ENCODE measurements at places on chromosomes 4 and X. TPM values are rescaled to one million over a fixed set of nuclear protein-coding genes. Genes with fewer than 3 reads are reported as not detected.

MAPK10 gene
- total RNA-seq = 9.3 TPM

RHOXF1 gene
- not detected for total RNA-seq

EOLA2 gene
- 22.8 TPM for total RNA-seq

LAMP2 gene
- total RNA-seq = 60.1 TPM

PCYT1B gene
- 0.21 TPM for total RNA-seq

SASH3 gene
- total RNA-seq = 31.0 TPM

ADAM29 gene
- total RNA-seq = not detected

DNA sequence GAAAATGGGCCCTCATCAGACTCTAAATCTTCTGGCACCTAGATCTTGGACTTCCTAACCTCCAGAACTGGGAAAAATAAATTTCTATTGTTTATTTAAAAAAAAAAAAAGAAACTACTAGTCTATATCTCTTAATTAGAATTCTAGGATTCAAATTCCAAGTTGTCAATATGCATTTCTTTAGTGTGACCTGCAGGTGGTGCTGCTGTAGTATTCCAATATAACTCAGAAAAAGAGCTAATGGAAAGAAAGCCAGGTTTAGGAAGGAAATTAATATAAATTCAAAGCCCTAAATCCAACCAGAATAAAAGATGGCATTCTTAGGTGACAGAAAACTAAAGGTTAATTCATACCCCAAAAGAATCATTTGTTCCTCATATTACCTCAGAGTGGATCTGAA is 80.0 kb upstream of the NALF2 start:
- no peak overlapping the region for H3K27ac ChIP-seq
- H3K4me3 ChIP-seq = no peak overlapping the region
- no peak for DNase-seq
- no peaks in the 10 kb centered on the region for H3K27me3 ChIP-seq

DNA sequence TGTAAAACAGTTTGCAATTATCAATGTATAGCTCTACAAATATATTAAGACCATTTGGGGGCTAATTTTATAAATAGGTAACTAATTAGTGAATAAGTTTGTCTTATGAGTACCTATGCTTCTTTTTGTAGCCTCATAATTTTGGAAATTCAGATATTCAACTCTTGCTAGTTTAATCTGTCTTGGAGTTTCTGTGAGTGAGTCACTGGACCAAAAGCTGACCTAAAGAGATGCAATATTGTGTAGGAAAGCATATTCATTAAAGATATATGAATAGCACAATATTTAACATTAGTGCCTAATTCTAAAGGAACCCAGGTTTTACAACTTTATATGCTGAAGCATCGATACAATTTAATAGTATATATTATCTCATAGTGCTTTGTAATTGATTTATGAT is 161.3 kb upstream of the PCDH18 start:
- no peaks in the 10 kb centered on the region for H3K4me1 ChIP-seq
- H3K36me3 ChIP-seq = no peaks in the 10 kb centered on the region
- H3K27me3 ChIP-seq = no peaks in the 10 kb centered on the region
- DNase-seq = no peak
- no peak overlapping the region for H3K4me3 ChIP-seq
- peak overlapping the region; percentile 52 for H3K27ac ChIP-seq

DNA sequence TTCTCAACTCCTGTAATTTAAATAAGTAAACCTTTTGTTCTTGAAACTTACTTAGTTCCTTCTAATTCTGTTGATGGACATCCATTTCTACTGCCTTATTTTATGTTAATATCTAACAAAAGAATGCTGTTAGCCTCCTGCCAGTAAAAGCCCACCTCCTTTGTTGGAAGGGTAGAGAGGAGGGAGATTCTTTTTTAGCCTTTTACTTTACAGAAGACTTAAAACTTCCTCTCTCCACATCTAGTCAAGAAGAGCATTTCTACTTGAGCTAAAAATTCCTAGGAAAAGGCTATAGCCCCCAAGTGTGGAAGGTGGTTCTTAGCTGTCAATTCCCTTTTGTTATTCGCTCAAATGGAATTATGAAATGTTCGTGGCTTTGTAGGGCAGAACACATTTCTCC is 118.7 kb downstream of the ZIC3 start:
- no peaks in the 10 kb centered on the region for H3K27me3 ChIP-seq
- H3K4me3 ChIP-seq = no peak overlapping the region
- H3K27ac ChIP-seq = no peak overlapping the region
- no peaks in the 10 kb centered on the region for H3K36me3 ChIP-seq
- H3K4me1 ChIP-seq = no peaks in the 10 kb centered on the region

DNA sequence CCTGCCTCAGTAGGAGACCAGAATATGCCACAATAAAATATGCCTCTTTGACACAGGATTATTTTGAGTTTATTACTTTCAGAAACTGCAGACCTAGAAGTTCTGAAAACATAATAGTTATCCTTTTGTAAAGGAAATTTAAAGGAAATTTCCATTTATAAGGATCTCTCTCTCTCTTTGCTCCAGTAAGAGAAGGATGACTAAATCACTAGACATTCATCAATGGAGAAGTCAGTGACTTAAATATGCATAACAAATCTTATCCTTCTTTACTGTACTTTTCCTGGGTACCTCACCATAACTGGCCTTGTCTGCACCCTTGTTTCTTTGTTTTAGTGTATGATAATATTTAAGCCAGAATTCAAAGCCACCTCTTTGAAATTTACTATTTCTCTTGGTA is 28.3 kb upstream of the OPHN1 start:
- H3K36me3 ChIP-seq = no peaks in the 10 kb centered on the region
- H3K4me3 ChIP-seq = no peak overlapping the region
- no peak for DNase-seq
- no peaks in the 10 kb centered on the region for H3K27me3 ChIP-seq
- H3K27ac ChIP-seq = no peak overlapping the region

- no peaks in the 10 kb centered on the region for H3K4me1 ChIP-seq
- H3K36me3 ChIP-seq = no peaks in the 10 kb centered on the region
- H3K27me3 ChIP-seq = no peaks in the 10 kb centered on the region
- no peak for DNase-seq
- H3K4me3 ChIP-seq = no peak overlapping the region
Measured at GRCh38 chr4:80980239-80980638, 50.3 kb upstream of the BMP3 start.

GRCh38 chr4:147430111-147430510 is 50.8 kb upstream of the EDNRA start:
- no peak overlapping the region for H3K4me3 ChIP-seq
- H3K27ac ChIP-seq = no peak overlapping the region
- H3K36me3 ChIP-seq = no peaks in the 10 kb centered on the region
- no peaks in the 10 kb centered on the region for H3K27me3 ChIP-seq

DNA sequence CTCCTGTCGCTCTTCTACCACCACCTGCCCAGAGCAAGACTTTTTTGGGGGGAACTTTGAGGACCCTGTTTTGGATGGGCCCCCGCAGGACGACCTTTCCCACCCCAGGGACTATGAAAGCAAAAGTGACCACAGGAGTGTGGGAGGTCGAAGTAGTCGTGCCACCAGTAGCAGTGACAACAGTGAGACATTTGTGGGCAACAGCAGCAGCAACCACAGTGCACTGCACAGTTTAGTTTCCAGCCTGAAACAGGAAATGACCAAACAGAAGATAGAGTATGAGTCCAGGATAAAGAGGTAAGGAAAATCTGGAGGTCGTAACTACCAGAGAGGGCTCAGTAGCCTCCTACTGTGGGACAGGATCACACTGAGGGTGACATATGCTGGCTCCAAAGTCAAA is 364.5 kb downstream of the MAPK10 start:
- DNase-seq = no peak
- no peaks in the 10 kb centered on the region for H3K27me3 ChIP-seq
- no peak overlapping the region for H3K27ac ChIP-seq
- no peak overlapping the region for H3K4me3 ChIP-seq

DNA sequence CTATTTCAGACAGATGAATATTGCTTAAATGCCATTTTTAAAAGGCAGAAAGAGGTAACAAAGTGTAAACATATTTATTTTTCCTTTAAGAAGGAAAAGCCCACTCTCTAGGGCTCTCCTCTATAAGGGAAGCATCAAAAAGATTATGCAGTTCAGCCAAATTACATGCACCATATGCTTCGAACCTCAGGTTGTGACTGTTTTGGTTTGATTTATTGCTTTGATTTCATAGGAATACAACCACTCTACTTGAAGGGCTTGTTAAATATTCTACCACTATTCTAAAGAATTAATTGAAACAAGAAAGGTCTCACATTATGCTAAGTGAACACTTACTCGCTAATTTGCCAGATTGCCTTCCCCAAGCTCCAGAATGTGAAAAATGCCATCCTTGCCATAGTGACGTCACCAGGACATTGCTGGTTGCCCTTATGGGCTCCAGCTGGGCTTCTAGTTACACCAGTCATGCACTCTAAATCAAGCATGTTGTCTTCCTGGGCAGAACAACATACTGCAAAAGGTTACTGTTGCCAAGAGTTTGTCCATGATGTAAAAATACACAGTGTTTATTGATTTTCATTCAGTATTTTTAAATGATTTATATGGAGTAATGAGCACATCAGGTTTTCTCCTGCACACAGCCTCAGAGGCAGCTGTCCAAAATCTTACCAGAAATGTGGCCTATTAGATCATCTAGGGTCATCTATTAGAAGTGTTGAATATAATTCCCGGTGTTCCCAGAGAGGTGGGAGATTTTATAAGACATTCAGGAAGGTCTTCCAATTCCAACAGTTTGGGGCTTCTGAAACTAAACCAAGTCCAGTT is 164.4 kb upstream of the RAPGEF2 start:
- H3K4me3 ChIP-seq = no peak overlapping the region
- H3K27me3 ChIP-seq = no peaks in the 10 kb centered on the region
- H3K4me1 ChIP-seq = no peaks in the 10 kb centered on the region
- no peak overlapping the region for H3K27ac ChIP-seq
- no peak for DNase-seq

- no peaks in the 10 kb centered on the region for H3K36me3 ChIP-seq
- H3K27me3 ChIP-seq = peaks cover 29% of the 10 kb centered on the region
- peaks cover 4% of the 10 kb centered on the region for H3K4me1 ChIP-seq
- DNase-seq = no peak
- no peak overlapping the region for H3K27ac ChIP-seq
- H3K4me3 ChIP-seq = peak overlapping the region; percentile 63
Measured at GRCh38 chrX:137427816-137428215, 138.1 kb upstream of the ZIC3 start.

DNA sequence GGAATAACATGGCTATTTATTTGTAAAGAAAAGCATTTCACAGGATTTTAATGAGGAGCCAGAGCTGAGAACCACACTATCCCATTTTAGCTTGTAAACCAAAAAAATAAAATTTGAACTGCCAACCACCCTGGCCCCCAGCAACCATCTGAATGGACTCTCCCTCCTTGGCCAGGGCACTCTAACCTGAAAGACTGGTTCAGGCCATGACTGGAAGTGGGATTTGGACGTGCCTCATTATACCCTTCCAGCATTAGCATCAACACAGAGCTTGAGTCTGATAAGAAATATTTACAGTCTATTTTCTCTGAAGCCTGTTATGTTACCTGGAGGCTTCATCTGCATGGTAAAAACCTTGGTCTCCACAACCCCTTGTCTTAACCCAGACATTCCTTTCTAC is 30.0 kb downstream of the METAP1 start:
- H3K27ac ChIP-seq = no peak overlapping the region
- DNase-seq = no peak
- peaks cover 5% of the 10 kb centered on the region for H3K4me1 ChIP-seq
- no peaks in the 10 kb centered on the region for H3K36me3 ChIP-seq
- no peak overlapping the region for H3K4me3 ChIP-seq

- no peaks in the 10 kb centered on the region for H3K4me1 ChIP-seq
- H3K27ac ChIP-seq = no peak overlapping the region
- H3K4me3 ChIP-seq = no peak overlapping the region
- no peak for DNase-seq
Measured at GRCh38 chr4:144176476-144176875, 36.0 kb upstream of the GYPA start.

All from ascending aorta (tissue), 2 donors.